ENCODE measurements at places on chromosomes 3 and 15. TPM values are rescaled to one million over a fixed set of nuclear protein-coding genes. Genes with fewer than 3 reads are reported as not detected.

CGNL1 gene
- not detected for total RNA-seq

PCOLCE2 gene
- not detected for total RNA-seq

- H3K27me3 ChIP-seq, result no peaks in the 10 kb centered on the region
- H3K36me3 ChIP-seq, result no peaks in the 10 kb centered on the region
- no peak overlapping the region for H3K4me3 ChIP-seq
- no peaks in the 10 kb centered on the region for H3K4me1 ChIP-seq
- H3K27ac ChIP-seq, result peak overlapping the region; percentile 12
Measured at GRCh38 chr15:64667736-64668161, 107.6 kb downstream of the RBPMS2 start.

GRCh38 chr15:80615783-80616391 is 79.2 kb upstream of the ABHD17C start:
- no peak overlapping the region for H3K27ac ChIP-seq
- no peak for DNase-seq
- H3K27me3 ChIP-seq, result peaks cover 4% of the 10 kb centered on the region
- no peaks in the 10 kb centered on the region for H3K36me3 ChIP-seq
- no peak overlapping the region for H3K4me3 ChIP-seq

- DNase-seq, result no peak
- H3K4me3 ChIP-seq, result no peak overlapping the region
- H3K27me3 ChIP-seq, result no peaks in the 10 kb centered on the region
- no peak overlapping the region for H3K27ac ChIP-seq
Measured at GRCh38 chr3:79976466-79976865, 208.7 kb upstream of the ROBO1 start.

DNA sequence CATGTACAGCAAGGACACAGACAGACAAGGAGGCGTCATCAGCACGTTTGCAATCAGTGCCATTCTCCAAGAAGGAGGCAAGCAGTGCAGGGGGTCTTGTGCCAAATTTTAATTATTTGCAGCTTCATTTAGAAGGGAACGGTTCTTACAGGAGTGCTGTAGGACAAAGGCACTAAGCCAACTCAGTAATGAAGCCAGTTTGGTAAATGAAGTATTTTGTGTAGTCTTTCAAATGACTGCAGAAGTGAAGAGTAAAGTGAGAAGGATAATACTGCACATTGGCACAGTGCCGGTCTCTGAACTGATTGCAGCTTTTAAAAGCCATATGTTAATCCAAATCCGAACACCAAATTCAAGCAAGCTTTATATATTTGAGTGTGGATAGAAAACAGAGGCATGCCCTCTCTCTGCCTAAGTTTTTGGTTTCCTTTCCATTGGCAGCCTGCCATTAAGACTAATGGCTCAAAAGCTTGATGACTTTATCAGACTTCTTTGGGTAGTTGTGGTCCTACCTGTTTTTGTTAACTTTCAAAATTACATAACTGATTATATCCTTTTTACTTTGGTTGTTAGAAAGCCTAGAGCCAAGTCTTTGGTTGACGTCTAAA is 101.3 kb downstream of the SENP2 start:
- H3K4me3 ChIP-seq, result no peak overlapping the region

DNA sequence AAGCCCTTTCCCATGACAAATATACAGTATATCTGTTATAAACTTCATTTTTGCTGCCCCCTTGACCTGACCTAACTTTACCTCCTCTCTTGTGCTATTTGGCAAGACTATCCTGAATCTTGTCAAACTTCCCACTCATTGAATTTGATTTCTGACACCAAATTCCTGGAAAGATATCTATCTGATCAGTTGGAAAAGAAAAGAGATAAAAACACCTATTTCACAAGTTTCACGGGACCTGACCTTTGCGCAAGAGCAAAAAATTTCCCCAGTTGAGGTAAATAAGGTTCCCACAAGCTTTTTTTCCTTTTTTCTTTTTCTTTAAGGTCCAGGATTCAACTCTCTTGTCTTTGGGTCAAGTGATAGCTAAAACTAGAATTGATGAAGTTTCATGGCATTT is 189.2 kb upstream of the LPP start:
- no peaks in the 10 kb centered on the region for H3K36me3 ChIP-seq
- no peak overlapping the region for H3K27ac ChIP-seq
- H3K4me1 ChIP-seq, result peaks cover 10% of the 10 kb centered on the region
- H3K27me3 ChIP-seq, result no peaks in the 10 kb centered on the region
- no peak for DNase-seq

- no peak overlapping the region for H3K4me3 ChIP-seq
- H3K36me3 ChIP-seq, result no peaks in the 10 kb centered on the region
- no peaks in the 10 kb centered on the region for H3K4me1 ChIP-seq
- H3K27ac ChIP-seq, result no peak overlapping the region
- DNase-seq, result no peak
Measured at GRCh38 chr15:70340494-70340870, 242.8 kb upstream of the TLE3 start.

DNA sequence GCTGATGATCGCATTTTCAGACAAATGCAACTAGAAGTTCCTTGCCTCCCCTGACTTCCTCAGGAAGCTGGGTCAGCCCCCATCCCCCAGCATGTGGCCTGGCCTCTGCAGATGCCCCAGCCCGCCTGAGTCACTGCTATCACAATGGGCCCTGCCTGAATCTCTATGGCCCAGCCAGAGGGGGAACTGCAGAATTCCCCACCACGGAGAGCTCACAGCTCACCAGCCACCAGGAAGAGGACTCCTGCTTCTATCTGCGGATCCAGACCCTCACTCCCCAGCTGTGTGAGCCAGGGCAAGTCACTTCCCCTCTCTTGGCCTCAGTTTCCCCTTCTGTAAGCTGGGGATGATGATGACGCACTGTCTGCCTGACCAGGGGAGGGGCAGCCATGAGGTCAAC is 6.9 kb downstream of the PLXND1 start:
- H3K27me3 ChIP-seq, result no peaks in the 10 kb centered on the region
- no peaks in the 10 kb centered on the region for H3K36me3 ChIP-seq

DNA sequence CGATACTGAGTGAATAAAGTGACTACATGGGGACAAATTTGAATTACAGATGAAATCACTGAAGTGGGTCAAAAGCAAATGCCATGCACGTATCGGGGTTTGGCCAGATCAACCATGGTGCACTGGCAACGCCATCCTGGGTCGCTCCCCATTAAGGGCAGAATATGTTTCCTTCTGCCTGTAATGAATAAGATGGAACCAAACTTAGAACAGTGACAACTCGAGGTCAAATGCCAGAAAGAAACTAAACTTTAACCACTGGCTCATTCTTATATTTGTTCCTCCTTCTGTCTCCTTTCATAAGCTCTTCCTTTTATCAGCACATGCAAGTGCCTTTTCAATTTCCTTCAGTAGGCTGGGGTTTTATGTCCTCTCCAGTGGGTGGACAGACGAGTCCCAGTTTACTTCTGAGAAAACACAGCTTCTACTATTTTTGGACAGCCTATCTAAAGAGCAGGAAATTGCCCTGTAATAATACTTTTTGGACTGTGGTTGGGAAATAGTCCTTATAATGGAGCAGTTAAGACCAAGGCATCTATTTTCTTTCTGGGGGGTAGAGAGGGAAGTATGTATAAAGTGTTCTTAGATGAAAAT is 61.4 kb downstream of the WHAMM start:
- no peak overlapping the region for H3K4me3 ChIP-seq
- H3K27ac ChIP-seq, result no peak overlapping the region
- no peak for DNase-seq
- H3K27me3 ChIP-seq, result no peaks in the 10 kb centered on the region
- H3K4me1 ChIP-seq, result no peaks in the 10 kb centered on the region

GRCh38 chr3:114089675-114090074 is 33.1 kb downstream of the QTRT2 start:
- no peaks in the 10 kb centered on the region for H3K4me1 ChIP-seq
- peaks cover 19% of the 10 kb centered on the region for H3K36me3 ChIP-seq
- no peak for DNase-seq
- H3K27me3 ChIP-seq, result no peaks in the 10 kb centered on the region
- H3K4me3 ChIP-seq, result no peak overlapping the region

DNA sequence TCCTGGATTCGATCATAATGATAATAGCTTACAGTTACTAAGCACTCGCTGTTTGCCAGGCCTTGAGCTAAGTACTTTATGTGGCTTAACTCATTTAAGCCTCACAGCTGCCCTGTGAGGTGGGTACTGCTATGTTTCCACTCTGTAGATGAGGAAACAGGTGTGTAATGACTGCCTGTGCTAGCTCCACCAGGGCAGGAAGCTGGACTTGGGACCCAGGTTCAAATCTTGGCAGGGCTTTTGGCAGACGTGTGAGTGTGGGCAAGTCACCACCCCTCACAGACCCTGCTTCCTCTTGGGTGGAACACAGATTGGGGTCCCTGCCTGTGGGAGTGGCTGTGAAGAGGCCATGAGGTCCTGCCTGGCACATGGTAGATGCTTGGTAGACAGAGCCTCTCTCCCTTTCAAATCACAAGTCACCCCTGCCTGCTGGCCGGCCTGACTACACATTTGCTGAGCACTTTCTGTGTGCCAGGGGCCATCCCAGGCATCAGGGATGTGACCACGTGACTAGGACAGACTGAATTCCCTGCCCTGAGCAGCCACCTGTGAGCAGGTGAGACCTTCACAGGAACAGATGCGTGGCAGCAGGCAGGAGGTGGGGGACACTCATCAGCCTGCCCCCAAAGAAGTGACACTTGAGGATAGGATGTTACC is 3.7 kb downstream of the EFCC1 start:
- no peak overlapping the region for H3K27ac ChIP-seq
- H3K27me3 ChIP-seq, result peaks cover 14% of the 10 kb centered on the region
- H3K4me3 ChIP-seq, result no peak overlapping the region
- no peak for DNase-seq

DNA sequence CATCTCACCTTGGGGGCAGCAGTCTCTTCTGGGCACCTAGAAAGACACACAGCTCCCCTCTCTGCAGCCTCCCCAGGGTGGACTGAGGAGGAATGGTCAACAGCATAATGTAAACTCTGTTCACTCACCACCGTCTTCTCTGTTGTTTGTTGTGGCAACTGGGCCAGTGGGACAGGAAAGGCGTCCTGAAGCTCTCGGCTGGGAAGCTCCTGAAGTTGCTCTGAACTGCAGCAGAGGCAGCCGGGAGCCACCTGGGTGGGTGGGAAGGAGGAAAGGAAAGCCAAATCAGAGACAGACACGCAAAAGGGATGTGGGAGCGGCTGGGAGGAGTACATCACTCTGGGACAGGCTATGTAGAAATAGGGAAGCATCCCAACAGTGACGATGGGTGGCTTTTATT is 52.7 kb downstream of the MYLK start:
- no peak overlapping the region for H3K4me3 ChIP-seq
- H3K27me3 ChIP-seq, result no peaks in the 10 kb centered on the region
- no peaks in the 10 kb centered on the region for H3K4me1 ChIP-seq
- no peak overlapping the region for H3K27ac ChIP-seq

Measured in CD8-positive, alpha-beta memory T cell (primary cell).